Regular cardiac myocyte (primary cell): ENCODE measurements at places on chromosomes 16 and 17. TPM values are rescaled to one million over a fixed set of nuclear protein-coding genes. Genes with fewer than 3 reads are reported as not detected.

Gene FOXJ1
- total RNA-seq, result not detected in 2 replicates

Gene LLGL2
- 0.56 and 0.58 TPM in 2 replicates for total RNA-seq

Gene FASN
- total RNA-seq, result 27.3 and 63.5 TPM in 2 replicates

Gene ADORA2B
- total RNA-seq, result 52.0 and 62.0 TPM in 2 replicates

Gene RNPS1
- 39.2 and 117 TPM in 2 replicates for total RNA-seq

Gene CRHR1
- not detected in 2 replicates for total RNA-seq

Gene TMC7
- 0.56 and 0.77 TPM in 2 replicates for total RNA-seq

Gene GSE1
- 13.6 and 18.3 TPM in 2 replicates for total RNA-seq

Gene GAN
- total RNA-seq, result 7.5 and 8.5 TPM in 2 replicates

Gene APOBR
- not detected in 2 replicates for total RNA-seq

Gene SLC12A3
- total RNA-seq, result not detected in 2 replicates

Gene PHKB
- total RNA-seq, result 58.7 and 110 TPM in 2 replicates

Gene CDT1
- total RNA-seq, result 3.9 and 19.4 TPM in 2 replicates

Gene KRT40
- not detected in 2 replicates for total RNA-seq

Gene TEKT3
- total RNA-seq, result 0.28 TPM in 1 of 2 replicates, not detected in the other

Gene MYH13
- total RNA-seq, result not detected in 2 replicates

Gene TUBD1
- 7.3 and 9.8 TPM in 2 replicates for total RNA-seq

Gene PROCA1
- 1.1 and 1.3 TPM in 2 replicates for total RNA-seq

Gene TMIGD1
- total RNA-seq, result not detected in 2 replicates

Gene PLXDC1
- total RNA-seq, result 0.19 and 1.1 TPM in 2 replicates

Gene ZNF469
- total RNA-seq, result 1.3 and 2.8 TPM in 2 replicates

Gene ABAT
- 1.9 and 3.4 TPM in 2 replicates for total RNA-seq

Gene FOXF1
- 0.19 and 0.28 TPM in 2 replicates for total RNA-seq

Gene YPEL3
- 10.4 and 18.3 TPM in 2 replicates for total RNA-seq

Gene WDR81
- 18.8 and 25.4 TPM in 2 replicates for total RNA-seq

Gene RNF135
- total RNA-seq, result 8.2 and 14.1 TPM in 2 replicates

Gene FLYWCH1
- total RNA-seq, result 38.3 and 41.2 TPM in 2 replicates

Gene ADAD2
- not detected in 2 replicates for total RNA-seq
